ENCODE measurements at places on chromosomes 12 and 14.

GRCh38 chr12:10624605-10625004, 11.2 kb upstream of the MAGOHB start:
- no peak for DNase-seq

GRCh38 chr12:51949342-51950030, 2.0 kb upstream of the ACVR1B start:
- no peak for DNase-seq

- DNase-seq, result no peak
Observed at GRCh38 chr12:1821805-1822204, 1.4 kb downstream of the LRTM2 start.

DNA sequence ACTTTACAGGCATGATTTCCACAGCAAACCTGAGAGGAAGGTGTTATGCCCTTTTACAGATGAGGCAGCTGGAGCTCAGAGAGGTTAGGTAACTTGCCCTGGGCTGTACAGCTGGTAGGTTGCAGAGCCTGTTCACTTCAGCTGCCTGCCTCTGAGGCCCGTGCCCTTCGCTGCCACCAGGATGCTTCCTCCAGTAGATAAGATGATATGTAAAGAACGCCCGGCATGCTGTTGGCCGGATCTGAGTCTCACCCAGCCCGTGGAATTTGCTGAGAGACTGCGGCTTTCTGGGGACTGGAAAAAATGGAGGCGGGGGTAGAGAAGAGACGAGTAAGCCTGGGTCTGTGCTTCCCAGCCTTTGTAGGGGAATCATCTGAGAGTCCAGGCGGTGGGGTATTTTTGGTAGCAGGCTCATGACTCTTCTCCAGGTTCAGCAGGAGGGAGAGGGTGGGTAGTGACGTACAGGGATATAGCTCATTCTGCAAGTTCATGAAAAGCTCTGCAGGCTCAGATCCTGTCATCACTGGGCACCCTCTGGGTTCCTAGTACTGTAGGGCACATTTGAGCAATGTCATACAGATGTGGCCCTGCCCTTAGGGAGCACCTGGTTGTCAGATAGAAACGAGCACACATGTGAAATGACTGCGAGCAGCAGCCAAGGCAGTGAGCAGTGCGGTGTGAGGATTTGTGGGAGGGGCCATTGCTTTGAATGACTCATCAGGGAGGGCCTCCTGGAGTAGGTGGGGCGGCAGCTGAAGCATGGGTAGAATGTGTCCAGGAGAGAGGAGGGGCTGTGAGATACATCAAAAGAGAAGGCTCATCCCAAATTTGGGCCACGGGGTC, 159.4 kb downstream of the TSPAN9 start:
- no peak for DNase-seq

- no peak for DNase-seq
Observed at GRCh38 chr14:55228261-55228660, 36.9 kb upstream of the DLGAP5 start.

- no peak for DNase-seq
Observed at GRCh38 chr14:81276073-81277069, 55.6 kb upstream of the GTF2A1 start.

GRCh38 chr12:14605401-14605989, 37.8 kb upstream of the PLBD1 start:
- peak; percentile 15 for DNase-seq

DNA sequence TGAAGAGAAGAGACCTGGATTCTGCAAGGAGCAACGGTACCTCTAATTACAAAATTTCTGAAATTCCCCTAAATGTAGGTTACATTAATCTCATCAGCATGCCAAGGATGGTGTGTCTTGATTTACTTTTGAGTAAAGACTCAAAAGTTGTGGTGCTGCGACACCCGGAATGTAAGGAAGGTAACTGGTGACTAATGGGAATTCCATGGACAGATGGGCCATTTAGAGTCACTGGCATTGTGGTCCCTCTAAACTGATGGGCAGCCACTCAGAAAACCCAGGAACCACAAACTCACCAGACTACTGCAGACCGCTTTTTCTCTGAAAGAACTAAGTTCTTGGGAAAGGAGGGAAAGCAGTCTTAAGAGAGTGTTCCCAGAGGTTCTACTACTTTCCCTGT, 32.8 kb downstream of the GRIN2B start:
- DNase-seq, result no peak

GRCh38 chr14:71076462-71077092, 169.3 kb downstream of the PCNX1 start:
- DNase-seq, result no peak

DNA sequence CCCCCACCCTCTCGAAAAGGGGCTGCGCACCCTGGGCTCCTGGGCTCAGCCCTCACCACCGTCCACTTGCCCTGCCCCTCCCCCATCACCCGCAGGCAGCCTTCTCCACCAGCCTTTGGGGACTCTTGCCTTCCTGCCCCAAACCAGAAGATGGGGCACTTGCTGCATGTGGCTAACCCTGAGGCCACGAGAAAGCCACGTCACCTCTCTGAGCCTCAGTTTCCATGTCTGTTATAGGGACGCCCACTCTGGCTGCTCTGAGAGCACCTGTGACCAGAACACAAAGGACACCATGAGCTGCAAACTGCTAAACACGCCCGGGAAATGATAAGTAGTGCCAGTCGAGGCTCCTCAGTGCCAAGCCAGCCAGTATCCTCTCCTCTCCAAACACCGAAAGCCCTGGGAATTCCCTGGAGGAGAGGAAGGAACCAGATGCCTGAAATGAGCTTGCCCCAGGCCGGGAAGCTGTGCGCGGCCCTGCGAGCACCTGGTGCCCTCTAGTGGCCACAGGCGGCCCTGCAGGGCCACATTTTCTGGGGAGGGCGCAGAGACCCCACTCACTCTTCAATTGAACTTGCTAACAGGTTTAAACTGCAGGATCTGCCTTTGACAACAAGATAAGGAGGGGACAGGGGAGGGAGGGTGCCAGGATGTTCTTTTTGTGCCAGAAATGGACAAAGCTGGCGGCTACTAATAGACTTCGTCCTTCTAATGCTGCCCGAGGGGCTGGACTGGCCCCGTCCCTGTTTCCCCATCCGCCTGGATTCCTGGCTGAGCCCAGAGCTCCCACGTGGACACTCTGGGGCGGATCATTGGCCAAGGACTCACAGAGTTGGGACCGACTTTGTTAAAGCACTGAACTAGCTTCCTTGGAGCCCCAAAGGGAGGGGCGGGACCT, 10.2 kb upstream of the SERPINA9 start:
- peak; percentile 36 for DNase-seq

DNA sequence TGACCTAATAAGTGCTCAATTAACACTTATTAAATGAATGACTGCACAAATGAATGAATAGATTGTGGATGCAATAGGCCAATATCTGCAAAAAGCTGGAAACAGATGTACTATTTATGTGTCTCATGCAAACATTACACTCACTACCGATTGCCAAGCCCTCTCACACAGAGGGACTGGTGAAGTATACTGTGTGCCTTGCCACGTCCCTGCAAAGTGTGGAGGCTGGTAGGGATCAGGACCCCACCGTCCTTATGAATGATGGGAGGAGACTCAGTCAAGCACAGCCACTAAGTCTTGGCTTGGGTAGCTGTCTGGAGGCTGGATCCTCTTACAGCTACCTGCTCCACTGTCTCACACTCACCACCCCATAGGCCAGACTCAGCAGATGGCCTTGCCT, 3.9 kb upstream of the TUNAR start:
- DNase-seq, result no peak

DNA sequence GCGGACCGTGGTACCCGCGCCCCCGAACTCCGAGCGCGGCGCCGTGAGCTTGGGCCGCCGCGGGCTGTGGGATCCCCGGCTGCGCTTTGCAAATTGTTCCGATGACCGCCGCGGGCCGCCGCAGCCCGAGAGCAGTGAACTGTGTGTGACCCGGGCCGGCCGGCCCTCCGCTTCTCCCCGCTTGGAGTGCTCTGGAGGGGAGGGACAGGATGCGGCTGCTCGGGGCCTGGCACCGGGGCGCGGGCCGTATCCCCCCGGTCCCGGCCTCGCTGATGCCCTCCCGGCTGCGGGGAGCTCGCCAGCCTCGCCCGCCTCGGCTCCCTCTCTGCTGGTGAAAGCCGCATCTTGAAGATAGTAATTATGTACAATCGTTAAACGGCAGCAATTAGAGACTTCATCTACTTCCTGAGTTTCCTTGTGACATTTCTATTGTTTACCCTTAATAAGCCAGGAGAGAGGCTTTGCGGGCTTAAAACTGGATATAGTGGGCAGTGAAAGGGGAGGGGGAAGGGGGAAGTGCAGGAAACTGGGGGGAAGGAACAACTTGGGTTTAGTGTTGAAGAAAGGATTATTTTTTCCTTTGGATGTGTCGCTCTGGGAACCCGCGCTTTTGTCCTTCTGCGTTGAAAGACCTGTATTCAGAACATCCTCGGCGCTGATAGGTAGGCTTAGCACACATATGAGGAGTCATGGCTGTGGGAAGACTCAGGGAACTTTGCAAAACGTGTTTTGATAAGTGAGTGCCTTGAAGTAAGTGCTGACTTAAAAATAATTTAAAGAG, 1.2 kb downstream of the PELI2 start:
- DNase-seq, result peak; percentile 50

DNA sequence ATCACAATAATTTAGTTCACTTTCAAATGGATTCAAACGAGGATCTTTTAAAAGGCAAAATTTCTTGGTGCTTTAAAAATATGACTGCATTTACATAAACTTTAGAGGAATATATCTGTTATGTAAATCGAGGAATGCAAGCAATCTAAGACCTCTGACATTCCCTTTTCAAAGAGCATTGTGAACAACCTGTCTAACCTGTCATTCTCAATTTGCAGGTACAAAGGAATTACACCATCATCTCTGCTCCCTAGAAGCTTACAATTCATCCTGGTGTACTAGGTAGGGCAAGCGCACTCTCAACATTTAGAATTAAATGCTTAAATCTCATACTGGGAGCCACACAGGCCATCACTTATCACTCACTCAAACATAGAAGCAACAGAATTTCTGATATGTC, 35.6 kb downstream of the BMP4 start:
- no peak for DNase-seq

- DNase-seq, result no peak
Observed at GRCh38 chr14:20866963-20867362, 24.2 kb upstream of the RNASE3 start.

DNA sequence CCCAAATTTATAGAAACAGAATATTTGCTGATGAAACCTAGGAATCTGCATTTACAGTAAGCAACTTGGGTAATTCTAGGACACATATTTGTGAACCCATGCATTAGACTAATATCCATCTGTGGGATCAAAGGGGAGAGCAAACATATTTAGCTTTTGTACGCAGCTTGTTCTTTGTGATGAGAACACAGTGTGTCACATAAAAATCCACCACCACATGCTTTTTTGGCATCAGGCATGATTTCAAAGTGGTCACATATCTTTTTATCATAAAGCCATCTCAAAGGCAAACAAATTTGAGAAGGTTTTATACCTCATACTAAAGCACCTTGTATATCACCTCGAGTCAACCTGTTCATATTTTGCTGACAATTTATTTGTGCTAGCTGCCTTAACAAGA, 15.7 kb downstream of the DNAL1 start:
- no peak for DNase-seq

- no peak for DNase-seq
Observed at GRCh38 chr12:50555471-50555885, 50.7 kb downstream of the DIP2B start.

DNA sequence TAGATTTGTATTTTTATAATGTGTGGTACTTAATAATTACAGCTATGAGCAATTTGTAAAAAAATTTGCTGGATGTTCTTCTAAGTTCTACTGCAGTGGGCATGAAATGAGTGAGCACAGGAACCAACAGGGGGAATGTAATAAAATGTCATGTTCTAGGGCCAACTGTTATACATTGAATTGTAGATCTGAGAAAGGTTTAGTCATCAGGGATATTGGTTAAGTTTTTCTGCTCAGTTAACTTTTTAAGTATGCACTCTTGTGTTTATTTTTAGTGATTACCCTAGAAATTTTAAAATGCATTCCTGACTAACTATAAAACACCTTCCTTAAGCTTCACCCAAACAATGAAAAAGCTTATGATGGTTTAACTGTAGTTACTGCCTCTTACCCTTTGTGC, 101.8 kb downstream of the CAND1 start:
- no peak for DNase-seq

DNA sequence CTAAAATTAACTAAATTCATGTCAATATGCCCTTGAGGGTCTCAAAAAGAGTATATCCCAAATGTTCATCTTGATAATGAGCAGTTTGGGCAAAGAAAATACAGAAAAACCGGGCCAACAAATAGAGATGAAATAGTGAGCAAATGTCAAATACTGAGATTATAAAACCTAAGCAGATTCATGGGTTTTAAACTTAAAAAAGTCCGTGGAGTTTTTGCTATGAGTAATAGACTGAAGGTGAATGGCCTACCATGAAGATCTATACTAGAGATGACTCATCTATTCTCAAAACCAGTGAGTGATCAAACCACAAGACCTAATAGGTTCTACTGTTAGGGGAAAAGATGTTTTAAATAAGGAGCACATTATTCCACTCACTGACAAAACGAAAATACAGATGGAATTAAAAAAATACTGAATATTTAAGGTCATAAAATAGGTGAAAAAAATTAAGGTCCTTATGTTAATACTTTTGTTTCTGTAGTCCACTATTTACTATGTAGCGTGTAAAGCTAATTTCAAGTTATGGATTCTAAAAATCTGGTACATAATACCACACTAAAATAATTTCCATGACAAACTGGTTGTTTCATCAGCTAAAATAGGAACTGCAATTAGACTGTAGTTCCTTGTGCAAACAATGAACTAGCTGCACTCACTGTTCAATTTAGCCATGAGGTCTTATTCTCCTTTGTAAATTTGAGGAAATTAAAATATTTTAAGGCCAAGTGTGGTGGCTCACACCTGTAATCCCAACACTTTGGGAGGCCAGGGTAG, 5.0 kb downstream of the HNRNPC start:
- DNase-seq, result no peak

DNA sequence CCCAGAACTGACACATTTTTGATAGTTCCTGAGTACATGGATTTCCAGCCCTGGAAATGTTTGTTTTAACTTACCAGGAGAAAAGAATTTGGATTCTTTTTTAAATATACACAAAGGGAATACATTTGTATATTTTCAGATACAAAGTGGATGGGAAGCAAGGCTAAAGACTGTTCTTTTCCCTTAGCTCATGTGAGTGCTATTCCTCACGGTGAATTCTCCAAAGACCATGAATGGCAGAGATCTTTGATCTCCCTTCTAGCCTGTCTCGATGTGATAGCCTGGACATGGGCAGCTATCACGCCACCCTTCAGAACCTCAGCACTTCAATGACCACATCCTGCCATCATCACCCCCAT, 91.3 kb downstream of the DPF3 start:
- DNase-seq, result no peak

- DNase-seq, result peak; percentile 42
Observed at GRCh38 chr12:80617733-80618132, 89.7 kb upstream of the MYF6 start.
